ENCODE measurements at places on chromosomes 2 and 18.

DNA sequence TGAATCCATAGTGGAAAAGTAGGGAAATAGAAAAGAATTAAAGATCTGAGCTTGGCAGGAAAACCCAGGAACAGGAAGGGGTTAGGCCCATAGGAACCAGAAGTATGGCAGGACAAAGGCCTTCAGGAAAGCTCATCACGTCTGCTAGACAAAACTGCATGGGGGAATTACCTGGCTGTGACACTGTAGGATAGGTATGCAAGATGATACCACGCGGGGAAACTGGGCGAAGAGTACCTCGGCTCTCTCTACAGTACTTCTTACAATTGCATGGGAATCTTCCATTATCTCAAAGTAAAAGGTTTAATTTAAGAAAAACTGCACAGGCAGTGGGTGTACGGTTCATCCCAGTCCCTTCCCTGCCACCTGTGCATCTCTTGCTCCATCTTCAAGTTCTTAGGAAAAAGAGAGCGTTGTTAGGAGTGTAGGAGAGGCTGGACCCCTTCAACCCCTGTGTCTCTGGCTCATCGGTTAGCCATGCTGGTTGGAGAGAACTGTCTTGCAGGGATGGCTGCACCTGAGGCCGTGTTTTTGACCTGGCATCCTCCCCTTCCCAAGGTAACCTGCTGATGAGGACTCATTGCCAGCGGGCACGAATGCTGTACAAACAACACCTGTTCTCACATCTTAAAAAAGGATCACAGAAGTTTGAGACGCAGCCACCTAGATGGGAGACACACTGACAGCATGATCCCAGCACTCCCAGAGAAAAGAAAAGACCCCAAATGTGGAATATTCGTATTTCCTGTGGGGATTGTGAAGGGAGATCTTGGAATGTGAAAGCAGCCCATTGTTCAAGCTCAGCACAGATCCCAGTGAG, 120.5 kb upstream of the COPS8 start:
- no peak for DNase-seq

- DNase-seq: no peak
These were observed 57.9 kb downstream of the COL4A3 start for GRCh38 chr2:227222292-227222691.

DNA sequence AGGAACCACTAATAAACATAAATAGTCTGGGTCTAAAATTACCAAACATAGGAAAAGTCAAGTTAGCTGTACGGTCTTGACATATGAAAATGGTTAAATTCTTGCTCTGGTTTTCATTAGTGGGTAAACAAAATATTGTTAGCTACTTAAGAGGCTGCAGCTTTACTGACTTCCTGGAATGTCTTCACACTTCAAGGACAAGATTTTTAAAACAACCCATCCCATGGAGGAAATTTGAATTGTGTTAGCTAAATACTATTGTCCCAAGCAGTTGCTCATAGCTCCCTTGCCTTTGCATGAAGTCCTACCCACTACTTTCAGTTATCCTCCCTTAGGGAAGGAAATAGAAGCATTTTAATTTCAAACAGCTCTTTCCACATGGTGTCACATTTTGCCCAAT, 128.5 kb downstream of the EPHA4 start:
- DNase-seq: no peak

DNA sequence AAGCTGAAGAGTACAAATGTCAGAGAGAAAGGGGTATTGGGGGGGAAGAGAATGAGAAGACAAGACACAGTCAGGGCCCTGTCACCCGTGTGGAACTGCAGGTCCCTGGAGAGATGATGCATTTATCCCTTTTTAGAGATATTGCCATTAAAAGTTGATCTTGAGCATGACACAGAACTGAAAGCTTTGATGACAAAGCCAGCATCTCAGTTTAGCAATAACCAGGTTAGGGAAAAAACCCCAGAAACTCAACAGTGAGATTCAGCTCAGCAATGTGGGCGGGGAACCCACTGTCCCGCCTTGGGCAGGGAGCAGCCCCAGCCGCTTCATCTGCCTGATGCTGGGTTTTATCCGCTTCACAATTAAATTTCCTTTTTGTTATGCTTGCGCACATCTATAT, 181.1 kb downstream of the NEDD4L start:
- no peak for DNase-seq

DNA sequence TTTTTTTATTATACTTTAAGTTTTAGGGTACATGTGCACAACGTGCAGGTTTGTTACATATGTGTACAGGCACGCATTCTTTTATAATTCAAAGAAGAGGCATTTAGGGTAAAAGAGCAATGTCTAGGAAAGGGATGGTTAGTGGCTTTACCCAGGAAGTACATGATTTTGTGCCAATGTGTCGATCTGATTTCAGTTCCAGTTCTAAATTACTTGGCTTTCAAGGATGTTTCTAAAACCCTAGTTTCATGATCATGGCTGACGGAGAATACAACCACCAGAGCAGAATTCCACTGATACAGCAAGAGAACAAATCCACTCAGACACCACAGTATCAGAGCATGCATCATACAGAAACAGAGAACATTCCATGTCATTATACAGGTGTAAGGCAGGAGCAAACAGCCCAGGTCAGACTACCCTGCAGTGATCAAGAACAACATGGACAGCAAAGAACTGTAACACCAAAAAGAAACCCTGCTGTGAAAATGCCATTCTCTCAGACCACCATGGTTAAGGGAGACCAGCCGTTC, 116.7 kb upstream of the STK17B start:
- DNase-seq: no peak

- DNase-seq: no peak
These were observed 29.2 kb downstream of the KCNG2 start for GRCh38 chr18:79826966-79827365.

DNA sequence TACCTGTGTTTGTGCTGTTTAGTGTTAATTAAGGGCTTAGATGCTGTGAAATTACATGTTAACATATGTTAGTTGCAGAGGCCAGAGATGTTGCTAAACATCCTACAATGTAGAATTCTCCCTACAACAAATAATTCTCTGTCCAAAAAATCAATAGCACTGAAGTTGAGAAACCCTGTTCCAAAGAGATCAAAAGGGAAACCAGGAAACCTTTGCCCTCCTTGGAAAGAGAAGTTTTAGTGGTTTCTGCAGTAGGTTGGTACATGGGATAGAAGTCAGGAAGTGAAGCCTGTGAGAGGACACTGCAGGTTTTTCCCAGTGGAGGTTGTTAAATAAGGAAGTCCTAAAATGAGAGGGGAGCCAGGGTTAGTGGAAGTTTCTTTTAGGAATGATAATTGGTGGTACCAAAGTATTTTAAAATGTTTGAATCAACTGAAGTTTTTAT, 6.3 kb upstream of the RMDN2 start:
- no peak for DNase-seq

Data from stimulated activated CD8-positive, alpha-beta memory T cell treated with anti-CD3 and anti-CD28 coated beads, Interleukin-15, amount 100 ng/mL, for 24 hours (primary cell).